ENCODE measurements at places on chromosomes 4 and X.

GRCh38 chr4:2638730-2639129 is 102.3 kb downstream of the FAM193A start:
- DNase-seq, result no peak

- DNase-seq, result no peak
These were observed 72.4 kb downstream of the IL21 start for GRCh38 chr4:122548452-122548851.

DNA sequence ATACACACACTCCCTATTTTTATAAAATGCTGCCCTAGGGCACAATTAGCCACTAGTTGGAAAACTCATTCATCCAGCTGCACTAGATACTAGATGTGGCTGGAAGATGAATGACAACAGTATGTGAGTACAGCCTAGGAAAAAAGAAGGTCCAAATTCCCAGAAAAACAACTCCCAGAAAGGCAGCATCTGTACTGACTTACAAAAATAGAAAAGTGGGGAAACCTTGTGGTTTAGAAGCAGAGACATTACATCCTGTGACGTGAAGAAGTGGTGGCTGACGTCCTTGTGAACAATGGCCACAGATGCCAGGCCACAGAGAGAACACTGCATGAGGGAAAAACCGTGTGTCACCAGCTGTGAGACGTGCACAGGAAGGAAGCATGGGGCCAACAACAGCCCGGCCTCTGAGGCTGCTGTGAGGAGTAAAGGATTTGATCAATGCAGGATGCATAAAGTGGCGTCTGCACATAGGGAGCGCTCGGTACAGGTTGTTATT is 81.2 kb downstream of the SPRY1 start:
- peak; percentile 4 for DNase-seq

DNA sequence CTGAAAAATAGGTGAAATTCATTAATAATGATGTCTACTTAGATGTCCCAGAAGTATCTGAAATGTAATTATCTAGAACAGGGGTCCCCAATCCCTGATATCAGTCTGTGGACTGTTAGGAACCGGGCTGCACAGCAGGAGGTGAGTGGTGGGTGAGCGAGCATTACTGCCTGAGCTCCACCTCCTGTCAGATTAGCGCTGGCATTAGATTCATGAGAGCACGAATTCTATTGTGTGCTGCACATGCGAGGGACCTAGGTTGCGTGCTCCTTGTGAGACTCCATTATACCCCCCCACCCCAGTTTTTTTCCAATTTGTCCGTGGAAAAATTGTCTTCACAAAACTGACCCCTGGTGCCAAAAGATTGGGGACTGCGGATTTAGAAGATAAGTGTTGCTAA is 458.8 kb downstream of the CCSER1 start:
- no peak for DNase-seq

DNA sequence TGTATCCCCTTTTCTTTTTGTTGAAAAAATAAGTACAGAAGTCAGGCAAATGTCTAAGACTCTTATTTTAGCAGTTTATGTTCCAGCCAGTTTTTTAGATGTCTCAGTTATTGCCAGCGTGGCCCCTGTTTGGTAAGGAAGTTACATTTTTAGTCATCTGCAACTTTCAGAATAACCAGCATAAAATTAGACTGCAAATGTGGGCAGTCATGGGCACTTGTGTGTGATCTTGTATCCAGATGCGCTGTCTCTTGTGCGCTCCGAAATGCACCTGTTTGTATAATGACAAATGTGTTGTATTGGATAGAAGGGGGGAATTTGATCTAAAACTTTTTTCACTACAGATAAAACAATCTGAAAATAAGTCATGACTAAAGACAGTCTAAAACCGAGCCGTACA is 44.3 kb upstream of the CLCN4 start:
- DNase-seq, result no peak

DNA sequence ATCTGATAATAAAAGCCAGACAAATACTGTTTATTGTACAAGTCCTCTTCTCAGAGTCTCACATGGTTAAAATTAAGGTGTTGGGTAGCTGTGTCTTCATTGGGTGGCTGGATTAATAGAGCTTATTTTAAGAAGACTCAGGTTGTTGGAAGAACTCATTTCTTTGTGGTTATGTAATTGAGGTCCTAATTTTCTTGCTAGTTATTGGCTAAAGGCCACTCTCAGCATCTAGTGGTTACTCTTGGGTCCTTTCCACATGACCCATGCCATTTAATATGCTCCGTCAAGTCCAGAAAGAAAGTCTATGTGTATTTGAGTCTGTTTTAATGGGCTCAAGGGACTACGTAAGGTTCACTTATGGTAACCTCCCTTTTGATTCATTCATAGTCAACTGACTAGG is 1668.6 kb upstream of the AGA start:
- DNase-seq, result no peak
